Glutamatergic neuron (in vitro differentiated cells): ENCODE measurements at places on chromosomes 1 and 21. TPM values are rescaled to one million over a fixed set of nuclear protein-coding genes. Genes with fewer than 3 reads are reported as not detected.

GRCh38 chr1:54945393-54945936 lies 35.0 kb upstream of the TMEM61 start:
- no peaks in the 10 kb centered on the region for H3K36me3 ChIP-seq
- peaks cover 6% of the 10 kb centered on the region for H3K4me1 ChIP-seq
- DNase-seq: no peak
- peaks cover 4% of the 10 kb centered on the region for H3K27me3 ChIP-seq

DNA sequence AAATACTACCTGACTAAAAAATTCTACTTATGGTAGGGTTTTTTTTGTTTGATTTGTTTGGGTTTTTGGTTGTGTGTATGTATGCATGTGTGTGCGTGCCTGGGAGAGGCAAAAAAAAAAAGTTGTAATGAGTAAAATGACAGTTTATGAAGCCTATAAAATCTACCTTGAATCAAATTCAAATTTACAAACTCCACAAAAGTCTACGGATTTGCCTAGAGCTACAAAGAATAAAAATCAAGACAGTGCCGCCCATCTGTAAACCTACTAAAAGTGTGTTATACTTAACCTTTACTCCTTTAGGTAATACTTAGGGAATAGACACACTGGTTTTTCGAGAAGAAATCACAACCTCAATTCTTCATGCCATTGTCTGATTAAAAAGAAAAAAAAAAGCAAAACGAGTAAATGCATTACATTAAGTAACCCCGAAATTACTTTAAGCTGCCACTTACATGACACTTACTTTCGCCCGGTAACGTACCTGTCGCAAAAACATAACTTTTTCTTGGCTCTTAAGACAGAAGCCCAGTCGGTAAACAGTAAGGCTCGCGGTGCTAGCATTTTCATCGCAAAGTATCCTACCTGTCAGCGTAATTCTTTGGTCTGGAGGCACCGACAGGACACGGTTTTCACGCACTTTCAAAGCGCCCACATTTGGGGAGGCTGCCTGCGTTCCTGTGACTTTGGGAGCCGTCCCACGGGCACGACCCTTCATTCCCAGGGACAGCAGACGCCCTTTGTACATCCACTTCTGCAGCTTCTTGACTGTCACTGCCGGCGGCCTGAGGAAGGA lies 951 bp downstream of the SYDE2 start:
- H3K27me3 ChIP-seq: peaks cover 10% of the 10 kb centered on the region
- DNase-seq: no peak
- no peak overlapping the region for H3K27ac ChIP-seq
- H3K4me1 ChIP-seq: no peaks in the 10 kb centered on the region
- H3K36me3 ChIP-seq: no peaks in the 10 kb centered on the region

DNA sequence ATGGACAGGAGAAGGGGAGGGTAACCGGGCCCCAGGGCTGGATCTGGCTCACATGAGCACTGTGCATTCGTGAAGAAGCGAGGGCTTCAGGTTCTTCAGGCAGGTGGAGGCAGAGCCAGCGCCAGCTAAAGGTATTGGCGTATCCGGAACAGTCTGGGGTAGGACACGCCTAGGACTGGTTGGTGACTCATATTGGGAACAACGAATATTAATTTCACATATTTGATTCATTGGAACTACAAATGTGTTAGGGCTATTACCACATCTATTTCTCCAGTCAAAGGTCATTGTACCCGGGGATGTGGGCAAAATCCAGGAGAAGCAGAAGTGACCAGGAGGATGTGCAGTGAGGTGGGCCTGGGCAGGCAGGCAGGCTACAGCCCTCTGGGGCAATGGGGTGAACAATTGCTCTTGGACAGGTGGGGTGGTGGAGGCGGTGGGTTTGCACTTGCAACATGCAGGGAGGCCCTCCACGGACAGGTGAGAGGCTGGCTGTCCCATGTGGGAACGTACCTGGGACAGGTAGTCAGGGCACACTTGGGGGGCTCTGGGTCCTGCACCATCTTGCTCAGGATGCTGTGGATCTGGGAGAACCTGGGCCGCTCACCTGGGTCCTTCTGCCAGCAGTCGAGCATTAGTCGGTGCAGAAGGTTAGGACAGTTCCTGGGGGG lies 26.7 kb downstream of the CDCA8 start:
- DNase-seq: no peak
- no peaks in the 10 kb centered on the region for H3K4me1 ChIP-seq
- H3K27ac ChIP-seq: no peak overlapping the region

DNA sequence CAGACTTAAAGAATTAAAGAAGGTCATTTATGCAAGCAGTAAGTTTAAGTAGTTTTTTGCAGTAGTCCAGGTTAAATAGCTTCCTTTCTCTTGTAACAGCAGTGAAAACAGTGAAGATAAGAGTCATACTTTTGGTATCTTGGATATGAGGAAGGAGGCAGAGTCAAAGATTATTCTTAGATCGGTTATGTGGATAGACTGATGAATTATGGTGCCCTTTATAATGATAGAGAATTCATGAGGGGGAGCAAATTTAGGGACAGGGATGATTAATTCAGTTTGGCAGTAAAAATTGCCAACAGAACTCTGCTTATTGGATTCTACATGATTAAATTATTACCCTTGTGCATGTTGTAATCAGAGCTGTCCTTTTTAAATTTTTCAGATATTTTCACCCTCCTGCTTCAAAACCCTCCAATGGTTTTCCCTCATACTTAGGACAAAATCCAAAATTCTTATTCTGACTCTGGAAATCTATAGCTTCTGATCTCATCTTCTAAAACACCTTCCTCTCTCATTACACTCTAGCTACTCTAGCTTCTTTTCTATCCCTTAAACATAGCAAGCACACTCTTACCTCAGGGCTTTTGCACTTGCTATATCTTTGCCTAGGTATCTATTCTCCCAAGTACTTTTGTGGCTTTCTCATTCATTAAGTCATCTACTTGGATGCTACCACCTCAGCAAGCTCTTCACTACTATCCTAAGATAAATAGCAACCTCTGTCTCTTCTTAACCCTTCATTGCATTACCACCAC lies 79.8 kb downstream of the PKN2 start:
- no peaks in the 10 kb centered on the region for H3K36me3 ChIP-seq
- no peak overlapping the region for H3K4me3 ChIP-seq
- no peak for DNase-seq

GRCh38 chr21:45366931-45367401 lies 38.0 kb upstream of the COL18A1 start:
- DNase-seq: no peak
- H3K4me3 ChIP-seq: no peak overlapping the region
- no peaks in the 10 kb centered on the region for H3K36me3 ChIP-seq
- H3K27me3 ChIP-seq: no peaks in the 10 kb centered on the region
- H3K27ac ChIP-seq: peak overlapping the region; percentile 11
- peaks cover 18% of the 10 kb centered on the region for H3K4me1 ChIP-seq

- no peak overlapping the region for H3K4me3 ChIP-seq
- H3K27me3 ChIP-seq: peaks cover 1% of the 10 kb centered on the region
- H3K27ac ChIP-seq: no peak overlapping the region
- peak; percentile 87 for DNase-seq
Measured at GRCh38 chr1:165129568-165130164, 226.8 kb downstream of the LMX1A start.

GRCh38 chr1:83763361-83764095 lies 235.4 kb downstream of the TTLL7 start:
- H3K4me3 ChIP-seq: no peak overlapping the region
- no peaks in the 10 kb centered on the region for H3K27me3 ChIP-seq
- H3K36me3 ChIP-seq: no peaks in the 10 kb centered on the region
- no peak overlapping the region for H3K27ac ChIP-seq

DNA sequence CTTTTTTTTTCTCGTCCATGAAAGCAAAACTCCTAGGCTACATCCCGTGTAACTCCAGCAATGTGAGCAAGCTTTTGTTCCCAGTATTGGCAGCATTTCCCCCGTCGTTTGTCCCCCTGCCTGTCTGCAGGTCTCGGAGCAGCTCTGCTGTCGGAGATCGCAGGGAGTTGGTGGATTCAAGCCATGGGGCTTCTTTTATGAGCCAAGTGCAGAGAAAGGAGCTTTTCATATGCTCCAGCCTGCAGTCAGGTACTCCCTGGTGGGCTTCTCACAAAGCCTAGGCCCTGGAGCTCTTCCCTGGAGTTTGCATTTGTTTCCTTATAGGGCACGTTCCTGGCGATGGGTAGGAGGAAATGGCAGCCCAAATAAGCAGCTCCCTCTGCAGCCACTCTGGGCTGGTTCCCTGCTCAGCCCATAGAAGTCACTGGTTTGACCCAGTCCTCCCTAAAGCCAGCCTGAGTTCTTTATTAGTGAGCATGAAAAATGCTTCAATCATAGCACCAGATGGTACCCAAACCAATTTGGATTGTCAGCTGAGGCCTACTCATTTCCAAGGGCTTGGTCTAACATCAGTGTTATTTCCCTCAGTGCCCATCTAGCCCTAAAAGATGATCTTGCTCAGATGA lies 78.3 kb downstream of the NUF2 start:
- H3K4me1 ChIP-seq: no peaks in the 10 kb centered on the region
- peaks cover 2% of the 10 kb centered on the region for H3K27me3 ChIP-seq
- no peak overlapping the region for H3K27ac ChIP-seq
- H3K4me3 ChIP-seq: no peak overlapping the region

DNA sequence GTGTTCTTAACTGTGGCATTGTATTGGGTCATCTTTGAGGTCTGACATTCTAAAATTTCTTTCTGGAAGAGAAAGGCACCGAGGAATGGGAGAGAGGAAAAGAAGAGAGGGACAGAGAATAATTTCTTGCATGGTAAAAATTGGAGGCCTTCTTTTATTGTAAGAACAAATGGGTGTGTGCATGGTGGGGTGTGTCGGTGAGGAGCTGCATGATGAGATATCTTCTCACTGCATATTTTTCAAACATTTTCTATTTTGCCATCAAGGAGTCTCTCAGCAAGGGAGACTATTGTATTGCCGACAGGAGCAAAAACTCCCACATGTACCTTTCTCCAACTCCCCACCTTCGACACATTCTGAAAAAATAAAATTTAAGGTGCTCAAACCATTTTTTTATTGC lies 6.5 kb upstream of the CTSE start:
- no peaks in the 10 kb centered on the region for H3K27me3 ChIP-seq
- no peak for DNase-seq
- no peaks in the 10 kb centered on the region for H3K4me1 ChIP-seq
- H3K36me3 ChIP-seq: no peaks in the 10 kb centered on the region
- no peak overlapping the region for H3K27ac ChIP-seq

DNA sequence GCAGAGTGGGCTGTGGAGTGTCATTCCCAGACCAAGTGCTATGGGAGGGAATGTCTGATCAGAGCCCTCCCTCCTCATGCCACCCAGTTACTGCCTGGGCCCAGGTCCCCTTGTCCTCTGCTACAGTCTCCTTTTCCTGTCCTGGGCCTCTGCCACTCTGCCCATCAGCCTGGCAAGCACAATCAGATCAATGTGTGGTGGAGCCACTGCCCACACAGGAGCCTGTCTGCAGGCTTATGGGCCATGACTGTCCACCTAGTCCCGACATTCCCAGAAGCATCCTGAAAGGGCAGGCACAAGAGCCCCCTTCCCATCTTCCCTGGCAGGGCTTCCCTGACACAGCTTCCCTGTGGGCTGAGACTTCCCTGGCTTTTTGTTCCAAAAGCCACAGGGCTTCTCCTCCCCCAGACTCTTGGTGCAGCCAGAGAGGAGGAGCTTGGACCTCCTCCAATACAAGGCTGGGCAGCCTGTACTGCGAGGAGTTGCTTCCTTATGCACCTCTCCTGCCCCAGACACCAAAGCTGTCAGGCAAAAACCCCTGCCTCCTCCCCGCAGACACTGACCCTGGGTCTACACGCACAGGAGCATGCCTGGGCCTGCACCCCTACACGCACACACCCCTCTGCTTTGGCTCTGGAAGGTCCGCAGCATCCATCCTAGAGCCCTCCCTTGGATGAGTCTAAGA lies 29.2 kb upstream of the CNTN2 start:
- peak overlapping the region; percentile 45 for H3K27ac ChIP-seq
- H3K4me3 ChIP-seq: peak overlapping the region; percentile 26
- H3K4me1 ChIP-seq: peaks cover 45% of the 10 kb centered on the region

DNA sequence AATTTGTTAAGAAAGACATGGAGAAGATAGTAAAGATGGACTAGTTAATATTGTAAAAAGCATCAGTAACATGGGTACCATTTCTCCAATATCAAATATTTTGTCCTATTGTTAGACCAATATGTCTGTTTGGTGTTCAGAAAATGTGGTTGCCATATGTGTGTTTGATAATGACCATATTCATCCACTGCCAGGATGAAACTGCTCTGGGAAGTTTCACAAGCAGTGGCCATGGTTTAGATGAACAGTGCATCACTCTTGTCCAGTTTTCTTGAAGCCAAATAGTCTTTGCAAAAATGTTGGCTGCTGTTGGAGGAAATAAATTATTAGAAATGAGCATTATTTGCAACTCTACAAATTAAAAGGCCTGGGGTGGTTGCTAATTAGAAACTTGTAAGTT lies 333.8 kb downstream of the NUF2 start:
- H3K27me3 ChIP-seq: no peaks in the 10 kb centered on the region
- no peaks in the 10 kb centered on the region for H3K36me3 ChIP-seq
- peaks cover 7% of the 10 kb centered on the region for H3K4me1 ChIP-seq
- DNase-seq: no peak

- no peaks in the 10 kb centered on the region for H3K36me3 ChIP-seq
- H3K4me3 ChIP-seq: no peak overlapping the region
- DNase-seq: peak; percentile 24
- peaks cover 3% of the 10 kb centered on the region for H3K4me1 ChIP-seq
- no peak overlapping the region for H3K27ac ChIP-seq
- H3K27me3 ChIP-seq: peaks cover 9% of the 10 kb centered on the region
Measured at GRCh38 chr1:117815926-117816325, 113.5 kb downstream of the GDAP2 start.

GRCh38 chr1:20997602-20998224 lies 179.0 kb downstream of the EIF4G3 start:
- H3K27ac ChIP-seq: no peak overlapping the region
- no peak overlapping the region for H3K4me3 ChIP-seq
- no peaks in the 10 kb centered on the region for H3K4me1 ChIP-seq
- peaks cover 4% of the 10 kb centered on the region for H3K27me3 ChIP-seq
- DNase-seq: no peak

DNA sequence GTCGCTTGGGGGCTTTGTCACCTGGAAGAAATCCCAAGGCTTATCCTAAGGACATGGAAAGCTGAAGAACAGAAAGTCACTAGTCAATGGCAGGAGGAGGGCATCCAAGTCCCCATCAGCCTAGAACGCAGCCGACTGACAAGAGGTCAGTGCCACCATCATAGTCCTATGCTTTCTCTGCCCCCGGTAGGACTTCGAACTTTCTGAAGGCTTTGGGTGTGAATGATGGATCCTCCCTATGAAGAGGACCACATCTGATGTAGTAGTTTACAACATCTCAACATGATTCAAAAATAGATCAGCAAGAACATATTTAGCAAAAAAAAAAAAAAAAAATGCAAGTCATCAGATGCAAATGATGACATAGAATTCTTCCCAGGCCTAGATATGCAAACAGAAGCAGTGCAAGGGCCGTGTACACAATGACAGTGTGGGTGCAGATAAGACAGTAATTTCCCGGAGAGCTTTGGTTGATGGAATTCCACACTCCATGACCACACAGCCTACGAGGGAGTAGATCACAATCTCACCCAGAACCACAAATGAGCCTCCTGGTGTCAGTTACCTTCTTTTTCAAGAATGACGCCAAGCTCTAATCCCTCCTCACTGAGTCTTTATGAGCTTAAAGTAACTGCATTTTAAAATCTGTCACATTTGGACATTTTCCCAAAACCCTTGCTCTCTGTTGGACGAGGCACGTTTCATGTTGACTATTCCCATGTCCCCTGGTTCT lies 88.2 kb downstream of the PSMG1 start:
- no peak overlapping the region for H3K4me3 ChIP-seq
- H3K27ac ChIP-seq: no peak overlapping the region
- peaks cover 4% of the 10 kb centered on the region for H3K27me3 ChIP-seq
- H3K36me3 ChIP-seq: no peaks in the 10 kb centered on the region

The SH3GLB1 gene
- total RNA-seq: 113 TPM

The F3 gene
- total RNA-seq: 0.93 TPM

The OR2L5 gene
- 0.22 TPM for total RNA-seq

The LCE3D gene
- not detected for total RNA-seq

The GBP3 gene
- not detected for total RNA-seq

The ANKRD34A gene
- 0.59 TPM for total RNA-seq

The S100A7 gene
- total RNA-seq: not detected
